ENCODE measurements at places on chromosomes 1 and 21. TPM values are rescaled to one million over a fixed set of nuclear protein-coding genes. Genes with fewer than 3 reads are reported as not detected.

Gene MYCBP
- 78.9 TPM for total RNA-seq

Gene UBE2U
- total RNA-seq = not detected

DNA sequence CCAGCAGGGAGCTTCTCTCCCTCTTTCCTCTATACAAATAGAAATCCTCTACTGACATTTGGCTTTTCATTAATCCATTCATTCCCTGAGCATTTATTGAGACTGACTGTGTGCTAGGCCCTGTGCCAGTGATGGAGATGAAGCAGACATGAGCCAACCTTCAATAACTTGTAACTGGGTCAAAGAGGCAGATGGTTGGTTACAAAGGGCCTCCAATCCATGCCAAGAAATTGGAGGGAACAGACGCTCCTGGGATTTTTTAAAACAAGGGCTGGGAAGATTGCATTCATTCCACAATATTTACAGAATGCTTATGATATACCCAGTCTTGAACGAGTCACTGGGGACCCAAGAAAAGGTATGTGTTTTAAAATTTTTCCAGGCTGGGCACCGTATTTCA lies 6.2 kb downstream of the HPCAL4 start:
- no peak overlapping the region for H3K27ac ChIP-seq
- peaks cover 35% of the 10 kb centered on the region for H3K27me3 ChIP-seq
- H3K4me1 ChIP-seq = no peaks in the 10 kb centered on the region
- no peak for DNase-seq

Gene SLAMF8
- not detected for total RNA-seq

Gene CYP4Z1
- not detected for total RNA-seq

- no peaks in the 10 kb centered on the region for H3K36me3 ChIP-seq
- no peaks in the 10 kb centered on the region for H3K4me1 ChIP-seq
- peaks cover 67% of the 10 kb centered on the region for H3K27me3 ChIP-seq
- H3K4me3 ChIP-seq = no peak overlapping the region
Observed at GRCh38 chr1:212689196-212689725, 10.4 kb downstream of the BATF3 start.

- H3K27me3 ChIP-seq = no peaks in the 10 kb centered on the region
- DNase-seq = no peak
- no peak overlapping the region for H3K27ac ChIP-seq
- H3K4me3 ChIP-seq = no peak overlapping the region
Observed at GRCh38 chr1:182145441-182145840, 83.9 kb upstream of the ZNF648 start.

DNA sequence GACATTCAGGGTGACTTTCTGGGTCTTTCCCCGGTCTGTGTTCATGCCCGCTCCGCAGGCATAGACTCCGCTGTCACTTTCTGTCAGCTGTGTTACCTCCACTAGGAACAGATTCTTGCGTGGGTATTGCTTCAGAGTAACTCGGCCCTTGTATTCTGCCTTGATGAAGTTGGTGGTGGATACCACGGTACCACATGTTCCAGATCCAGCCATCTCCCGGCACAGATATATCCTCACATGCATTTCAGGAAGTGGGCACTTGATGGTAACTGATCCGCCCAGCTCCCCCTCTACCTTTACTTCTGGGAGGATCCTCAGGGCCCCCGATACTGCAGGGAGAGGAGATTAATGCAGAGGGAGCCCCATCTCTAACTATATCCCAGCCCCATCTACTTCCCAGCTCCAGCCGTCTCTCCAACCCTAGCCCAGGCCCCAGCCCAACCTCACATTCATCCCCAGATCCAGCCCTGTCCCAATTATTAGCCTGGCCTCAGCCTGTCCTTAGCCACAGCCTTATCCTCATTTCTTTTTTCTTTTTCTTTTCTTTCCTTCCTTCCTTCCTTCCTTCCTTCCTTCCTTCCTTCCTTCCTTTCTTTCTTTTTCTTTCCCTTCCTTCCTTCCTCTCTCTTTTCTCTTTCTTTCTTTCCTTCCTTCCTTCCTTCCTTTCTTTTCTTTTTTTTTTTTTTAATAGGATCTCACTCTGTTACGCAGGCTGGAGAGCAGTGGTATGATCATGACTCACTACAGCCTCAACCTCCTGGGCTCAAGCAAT lies 7.8 kb downstream of the FCMR start:
- peaks cover 59% of the 10 kb centered on the region for H3K27me3 ChIP-seq
- H3K27ac ChIP-seq = no peak overlapping the region
- peaks cover 2% of the 10 kb centered on the region for H3K4me1 ChIP-seq
- H3K4me3 ChIP-seq = no peak overlapping the region

DNA sequence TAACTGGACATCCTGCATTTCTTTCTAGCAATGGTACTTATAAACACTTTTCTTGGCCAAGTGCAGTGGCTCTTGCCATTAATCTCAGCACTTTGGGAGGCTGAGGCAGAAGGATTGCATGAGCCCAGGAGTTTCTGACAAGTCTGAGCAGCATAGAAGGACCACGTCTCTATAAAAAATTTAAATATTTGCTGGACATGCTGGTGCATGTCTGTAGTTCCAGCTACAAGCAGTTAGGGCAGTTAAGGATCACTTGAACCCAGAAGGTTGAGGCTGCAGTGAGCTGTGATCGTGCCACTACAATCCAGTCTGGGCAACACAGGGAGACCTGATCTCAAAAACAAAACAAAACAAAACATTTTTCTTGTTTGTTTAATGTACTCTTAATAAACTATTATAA lies 434.0 kb downstream of the PLA2G4A start:
- no peak for DNase-seq
- H3K36me3 ChIP-seq = no peaks in the 10 kb centered on the region
- no peaks in the 10 kb centered on the region for H3K27me3 ChIP-seq
- no peaks in the 10 kb centered on the region for H3K4me1 ChIP-seq

Gene AADACL3
- total RNA-seq = not detected

DNA sequence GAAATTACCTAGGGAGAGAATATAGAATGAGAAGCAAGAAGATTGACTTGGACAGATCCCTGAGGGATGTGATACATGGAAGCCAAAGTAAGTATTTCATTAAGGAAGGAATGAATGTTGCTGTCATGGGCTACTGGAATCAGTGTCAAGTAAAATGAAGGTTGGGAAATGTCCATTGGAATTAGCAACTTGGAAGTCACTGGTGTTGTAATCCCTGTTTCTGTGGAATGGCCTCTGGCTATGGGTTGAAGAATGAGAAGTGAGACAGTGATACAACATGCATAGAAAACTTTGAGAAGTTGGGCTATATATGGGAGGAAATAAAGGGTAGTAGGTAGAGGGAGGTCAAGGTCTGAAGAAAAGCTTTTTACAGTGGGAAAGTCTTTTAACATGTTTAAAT lies 54.7 kb downstream of the CCDC18 start:
- H3K4me3 ChIP-seq = no peak overlapping the region
- peaks cover 48% of the 10 kb centered on the region for H3K36me3 ChIP-seq
- no peaks in the 10 kb centered on the region for H3K4me1 ChIP-seq
- DNase-seq = no peak

GRCh38 chr1:239982762-239983161 lies 108.9 kb upstream of the FMN2 start:
- no peak overlapping the region for H3K4me3 ChIP-seq
- no peaks in the 10 kb centered on the region for H3K4me1 ChIP-seq

- H3K36me3 ChIP-seq = no peaks in the 10 kb centered on the region
- H3K4me1 ChIP-seq = no peaks in the 10 kb centered on the region
- H3K27ac ChIP-seq = no peak overlapping the region
- H3K27me3 ChIP-seq = peaks cover 84% of the 10 kb centered on the region
- no peak overlapping the region for H3K4me3 ChIP-seq
Observed at GRCh38 chr1:22387919-22388580, 63.6 kb upstream of the ZBTB40 start.

GRCh38 chr1:29391362-29391880 lies 155.1 kb downstream of the PTPRU start:
- no peak for DNase-seq
- H3K36me3 ChIP-seq = no peaks in the 10 kb centered on the region
- no peak overlapping the region for H3K4me3 ChIP-seq
- no peak overlapping the region for H3K27ac ChIP-seq
- peaks cover 2% of the 10 kb centered on the region for H3K4me1 ChIP-seq

- H3K27ac ChIP-seq = no peak overlapping the region
- H3K36me3 ChIP-seq = no peaks in the 10 kb centered on the region
- H3K27me3 ChIP-seq = no peaks in the 10 kb centered on the region
- DNase-seq = no peak
Observed at GRCh38 chr1:60915441-60915840, 166.9 kb upstream of the NFIA start.

Gene ABCB10
- total RNA-seq = 53.6 TPM

Gene CRNN
- total RNA-seq = not detected

Gene CXADR
- 0.04 TPM for total RNA-seq

- H3K4me3 ChIP-seq = no peak overlapping the region
- H3K27me3 ChIP-seq = no peaks in the 10 kb centered on the region
- H3K36me3 ChIP-seq = peaks cover 30% of the 10 kb centered on the region
Observed at GRCh38 chr1:184075055-184076029, 23.8 kb downstream of the TSEN15 start.

- H3K4me3 ChIP-seq = no peak overlapping the region
- no peak for DNase-seq
- H3K4me1 ChIP-seq = 0 out of 2 replicates have a peak, but pooled peaks cover 2% of the 10 kb centered on the region
- H3K36me3 ChIP-seq = no peaks in the 10 kb centered on the region
Observed at GRCh38 chr1:25641931-25642573, 25.5 kb downstream of the MAN1C1 start.

Gene C1orf226
- total RNA-seq = 1.4 TPM

DNA sequence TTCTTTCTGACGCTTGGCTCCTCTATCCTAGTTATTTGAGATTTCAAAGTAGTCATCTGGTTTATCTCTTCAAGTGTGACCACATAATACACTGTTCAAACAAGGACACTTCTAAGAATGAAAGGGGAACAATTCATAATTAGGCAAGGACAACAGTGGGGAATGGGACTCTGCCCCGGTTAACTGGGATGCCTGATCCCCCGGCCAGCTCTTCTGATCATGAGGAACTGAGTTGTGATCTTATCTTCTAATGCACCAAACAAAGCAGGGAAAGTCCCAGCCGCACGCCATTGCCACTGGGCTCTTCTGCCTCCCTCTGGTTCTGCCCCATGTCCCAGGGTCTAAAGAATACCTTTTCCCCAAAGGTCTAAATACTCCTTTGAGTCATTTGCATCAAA lies 158.2 kb upstream of the IRF2BP2 start:
- peaks cover 16% of the 10 kb centered on the region for H3K4me1 ChIP-seq
- H3K36me3 ChIP-seq = no peaks in the 10 kb centered on the region
- no peak for DNase-seq
- H3K27ac ChIP-seq = no peak overlapping the region

- DNase-seq = no peak
- H3K4me3 ChIP-seq = no peak overlapping the region
- no peak overlapping the region for H3K27ac ChIP-seq
- H3K36me3 ChIP-seq = no peaks in the 10 kb centered on the region
- H3K27me3 ChIP-seq = no peaks in the 10 kb centered on the region
Observed at GRCh38 chr1:95520390-95520789, 286.4 kb downstream of the RWDD3 start.

GRCh38 chr1:58714544-58714943 lies 14.7 kb upstream of the MYSM1 start:
- no peak overlapping the region for H3K4me3 ChIP-seq
- no peaks in the 10 kb centered on the region for H3K4me1 ChIP-seq
- H3K27me3 ChIP-seq = no peaks in the 10 kb centered on the region
- DNase-seq = no peak
- no peak overlapping the region for H3K27ac ChIP-seq

Gene VN1R5
- total RNA-seq = not detected
